ENCODE measurements at places on chromosomes 16 and 17.

- no peak for DNase-seq
These were observed 65.2 kb downstream of the PRMT7 start for GRCh38 chr16:68375801-68376536.

- no peak for DNase-seq
These were observed 1.4 kb upstream of the PRDM7 start for GRCh38 chr16:90078579-90078895.

DNA sequence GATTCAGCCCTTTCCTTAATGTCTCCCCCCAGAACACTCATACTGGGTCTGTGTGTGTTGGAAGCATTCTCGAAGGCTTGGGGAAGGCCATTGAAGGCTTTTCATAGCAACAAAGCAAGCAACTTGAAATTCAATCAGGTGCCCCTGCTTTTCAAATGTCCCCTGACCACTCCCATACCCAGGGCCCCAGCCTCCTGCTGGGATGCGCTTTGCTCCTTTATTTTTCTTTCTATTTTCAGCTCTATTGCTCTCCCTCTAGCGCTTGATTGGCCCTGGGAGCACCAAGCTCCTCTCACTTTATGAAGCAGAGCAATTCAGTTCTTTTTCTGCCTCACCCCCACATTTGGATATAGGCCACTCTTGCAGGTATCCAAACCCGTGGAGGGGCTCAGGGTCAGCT, 92.0 kb downstream of the WSCD1 start:
- no peak for DNase-seq

GRCh38 chr17:3812771-3813170, 11.8 kb upstream of the ITGAE start:
- no peak for DNase-seq

- DNase-seq = no peak
These were observed 74.4 kb upstream of the TANC2 start for GRCh38 chr17:62891659-62892058.

Data from NCI-H2081 treated with DMSO at 0.1 percent for 48 hours (cell line).